Right atrium auricular region (tissue), 2 donors: ENCODE measurements at places on chromosomes 5 and 9. TPM values are rescaled to one million over a fixed set of nuclear protein-coding genes. Genes with fewer than 3 reads are reported as not detected.
A peak's percentile ranks its signal among the peaks of the same experiment; 100 is the strongest.

- H3K4me3 ChIP-seq, result no peak overlapping the region
- H3K27me3 ChIP-seq, result no peaks in the 10 kb centered on the region
- no peaks in the 10 kb centered on the region for H3K36me3 ChIP-seq
- no peaks in the 10 kb centered on the region for H3K4me1 ChIP-seq
Measured at GRCh38 chr5:148556835-148557234, 97.5 kb downstream of the HTR4 start.

DNA sequence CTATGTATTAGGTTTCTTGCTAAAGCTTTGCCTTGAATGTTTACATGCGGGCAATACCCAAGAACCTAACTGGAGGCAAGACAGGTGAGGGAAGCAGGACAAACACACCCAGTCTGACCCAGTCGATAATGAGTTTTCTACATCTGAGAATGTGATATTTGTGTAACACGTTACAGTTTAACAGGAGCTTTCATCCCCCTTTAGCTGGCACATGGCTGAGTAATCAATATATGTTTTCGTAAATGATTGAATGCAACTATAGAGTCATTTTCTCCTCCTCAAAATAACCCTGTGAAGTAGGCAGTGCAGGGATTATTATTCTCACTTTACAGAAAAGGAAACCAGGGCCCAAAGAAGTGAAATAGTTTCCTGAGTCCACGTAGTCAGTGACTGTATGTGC lies 84.7 kb upstream of the HTR4 start:
- no peaks in the 10 kb centered on the region for H3K27me3 ChIP-seq
- no peak overlapping the region for H3K4me3 ChIP-seq
- DNase-seq, result no peak
- no peak overlapping the region for H3K27ac ChIP-seq

The F2RL1 gene
- total RNA-seq, result 10.6 TPM

GRCh38 chr5:57783693-57784092 lies 301.1 kb upstream of the ACTBL2 start:
- DNase-seq, result no peak
- H3K4me3 ChIP-seq, result peak overlapping the region; percentile 8
- H3K27me3 ChIP-seq, result no peaks in the 10 kb centered on the region
- no peak overlapping the region for H3K27ac ChIP-seq
- no peaks in the 10 kb centered on the region for H3K36me3 ChIP-seq

- no peak overlapping the region for H3K4me3 ChIP-seq
- no peaks in the 10 kb centered on the region for H3K27me3 ChIP-seq
- H3K27ac ChIP-seq, result no peak overlapping the region
- no peak for DNase-seq
- H3K36me3 ChIP-seq, result peaks cover 27% of the 10 kb centered on the region
Measured at GRCh38 chr9:128903871-128904620, 16.7 kb upstream of the PHYHD1 start.
